ENCODE measurements at places on chromosomes 2 and 18. TPM values are rescaled to one million over a fixed set of nuclear protein-coding genes. Genes with fewer than 3 reads are reported as not detected.

The RAB31 gene
- polyA plus RNA-seq: 34.8 TPM

DNA sequence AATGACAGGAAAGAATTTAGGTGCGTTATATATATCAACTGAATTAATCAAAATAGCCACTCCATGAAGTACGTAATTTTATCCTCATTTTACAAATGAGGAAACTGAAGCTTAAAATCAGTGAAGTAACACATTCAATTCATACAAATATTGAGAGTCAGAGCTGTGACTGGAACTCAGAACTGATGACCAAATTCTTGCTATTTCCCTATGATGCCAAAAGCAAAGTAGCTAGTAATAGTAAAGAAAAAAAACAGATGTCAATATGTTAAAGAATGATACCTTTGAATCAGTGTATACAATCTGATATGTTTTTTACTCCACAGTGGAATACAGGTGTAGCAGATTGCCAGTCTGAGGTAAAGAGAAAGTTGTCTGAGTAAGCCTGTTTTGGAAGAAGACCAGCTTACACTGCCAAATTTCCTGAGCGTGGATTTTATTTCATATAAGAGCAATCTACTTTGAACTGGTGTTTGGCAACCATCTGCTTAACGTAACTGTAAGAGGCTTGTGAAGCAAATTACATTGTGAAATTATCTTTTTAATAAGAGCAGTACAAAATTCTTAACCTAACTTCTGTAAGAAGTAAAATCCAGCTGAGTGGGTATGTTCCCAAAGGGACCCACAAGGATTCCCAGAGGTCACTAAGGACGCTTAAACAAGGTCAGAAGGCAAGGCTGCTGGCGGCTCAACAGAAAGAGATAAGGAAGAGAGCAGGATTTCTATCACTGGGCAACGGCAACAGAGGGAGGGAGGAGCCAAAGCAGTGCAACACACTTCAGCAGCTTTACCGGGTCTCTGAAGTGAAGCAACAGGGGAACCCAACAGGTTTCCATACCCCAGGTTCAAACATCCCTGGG lies 85.6 kb downstream of the IKZF2 start:
- H3K4me3 ChIP-seq: no peak overlapping the region
- peak; percentile 23 for DNase-seq
- no peaks in the 10 kb centered on the region for H3K27me3 ChIP-seq

- DNase-seq: peak; percentile 79
- no peaks in the 10 kb centered on the region for H3K36me3 ChIP-seq
- no peaks in the 10 kb centered on the region for H3K27me3 ChIP-seq
- H3K27ac ChIP-seq: peak overlapping the region; percentile 95
These were observed 1.0 kb upstream of the BMPR2 start for GRCh38 chr2:202375033-202375608.

- DNase-seq: no peak
- H3K4me1 ChIP-seq: no peaks in the 10 kb centered on the region
- H3K4me3 ChIP-seq: no peak overlapping the region
- no peaks in the 10 kb centered on the region for H3K36me3 ChIP-seq
- H3K27me3 ChIP-seq: no peaks in the 10 kb centered on the region
These were observed 43.9 kb downstream of the WDR75 start for GRCh38 chr2:189485146-189485545.

DNA sequence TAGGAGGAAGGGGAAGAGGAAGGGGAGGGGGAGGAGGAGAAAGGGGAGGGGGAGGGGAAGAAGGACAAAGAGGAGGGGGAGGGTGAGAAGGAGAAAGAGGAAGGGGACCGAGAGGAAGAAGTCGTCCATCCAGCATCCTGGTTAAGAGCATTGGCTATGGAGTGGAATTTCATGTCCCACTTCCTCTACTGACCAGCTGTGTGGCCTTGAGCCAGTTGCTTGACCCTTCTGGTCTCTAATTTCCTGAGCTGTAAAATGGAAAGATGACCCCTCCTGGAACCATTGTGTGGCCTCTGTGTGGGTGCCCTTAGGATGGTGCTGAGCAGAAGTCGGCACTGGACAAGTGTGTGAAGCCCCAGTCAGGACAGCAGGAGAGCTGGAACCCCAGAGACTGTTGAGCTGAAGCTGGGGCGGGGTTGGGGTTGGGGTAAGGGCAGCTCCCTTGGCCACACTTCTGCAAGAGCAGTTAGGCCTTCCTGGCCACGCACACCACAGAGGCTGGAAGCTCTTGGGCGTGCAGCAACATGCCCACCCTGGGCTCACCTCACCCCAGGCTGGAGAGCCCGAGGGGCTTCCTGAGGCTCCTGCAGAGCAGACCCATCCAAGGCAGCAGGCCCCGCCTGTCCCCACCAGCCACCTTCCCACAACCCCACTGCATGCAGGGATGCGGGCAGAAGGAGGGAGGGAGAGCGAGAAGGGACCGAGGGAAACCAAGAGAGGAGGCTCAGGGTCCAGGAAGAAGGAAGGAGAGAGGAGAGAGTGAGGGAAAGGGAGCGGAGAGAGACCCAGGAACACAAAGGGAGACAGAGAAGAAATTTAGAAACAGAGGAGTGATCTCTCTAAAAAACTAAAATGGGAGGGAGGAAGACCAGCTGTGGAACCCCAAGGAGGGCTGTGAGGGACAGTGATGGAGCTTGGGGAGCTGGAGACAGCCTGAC lies 16.2 kb downstream of the ADRA2B start:
- no peaks in the 10 kb centered on the region for H3K4me1 ChIP-seq
- H3K4me3 ChIP-seq: no peak overlapping the region
- no peaks in the 10 kb centered on the region for H3K36me3 ChIP-seq
- no peak for DNase-seq
- no peak overlapping the region for H3K27ac ChIP-seq

The ACOXL gene
- polyA plus RNA-seq: 7.6 TPM

GRCh38 chr2:86661333-86661732 lies 37.7 kb upstream of the RNF103 start:
- H3K4me3 ChIP-seq: no peak overlapping the region
- H3K27me3 ChIP-seq: no peaks in the 10 kb centered on the region
- no peak overlapping the region for H3K27ac ChIP-seq

The PAIP2B gene
- 10.2 TPM for polyA plus RNA-seq

DNA sequence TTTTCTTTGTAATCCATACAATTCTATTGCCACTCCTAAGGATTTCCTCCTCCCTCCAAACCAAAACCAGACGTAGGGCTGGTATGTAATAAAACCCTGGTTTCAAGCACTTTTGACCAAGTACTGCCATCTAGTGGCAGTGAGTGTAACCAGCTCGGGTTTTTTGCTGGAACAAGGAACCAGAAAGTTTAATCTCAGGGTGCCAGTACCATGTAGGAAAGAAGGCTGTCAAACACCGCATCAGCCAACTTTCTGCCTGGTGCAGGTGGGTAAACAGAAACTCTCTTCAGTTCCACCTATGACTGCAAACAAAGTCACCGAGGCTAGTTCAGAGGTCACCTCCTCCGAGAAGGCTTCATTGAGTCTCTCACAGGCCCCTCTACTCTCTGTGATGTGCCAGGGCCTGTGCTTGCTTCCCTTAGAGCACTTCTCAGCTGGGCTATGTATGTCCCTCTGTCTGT lies 10.2 kb upstream of the THNSL2 start:
- no peaks in the 10 kb centered on the region for H3K27me3 ChIP-seq
- H3K36me3 ChIP-seq: no peaks in the 10 kb centered on the region
- H3K4me3 ChIP-seq: no peak overlapping the region

- H3K4me3 ChIP-seq: no peak overlapping the region
- DNase-seq: no peak
- H3K27ac ChIP-seq: no peak overlapping the region
- peaks cover 15% of the 10 kb centered on the region for H3K27me3 ChIP-seq
These were observed 4.9 kb upstream of the FIGLA start for GRCh38 chr2:70795164-70795995.

- no peaks in the 10 kb centered on the region for H3K4me1 ChIP-seq
- no peaks in the 10 kb centered on the region for H3K27me3 ChIP-seq
- no peaks in the 10 kb centered on the region for H3K36me3 ChIP-seq
- H3K4me3 ChIP-seq: no peak overlapping the region
These were observed 502.1 kb downstream of the PARD3B start for GRCh38 chr2:205047273-205047839.

DNA sequence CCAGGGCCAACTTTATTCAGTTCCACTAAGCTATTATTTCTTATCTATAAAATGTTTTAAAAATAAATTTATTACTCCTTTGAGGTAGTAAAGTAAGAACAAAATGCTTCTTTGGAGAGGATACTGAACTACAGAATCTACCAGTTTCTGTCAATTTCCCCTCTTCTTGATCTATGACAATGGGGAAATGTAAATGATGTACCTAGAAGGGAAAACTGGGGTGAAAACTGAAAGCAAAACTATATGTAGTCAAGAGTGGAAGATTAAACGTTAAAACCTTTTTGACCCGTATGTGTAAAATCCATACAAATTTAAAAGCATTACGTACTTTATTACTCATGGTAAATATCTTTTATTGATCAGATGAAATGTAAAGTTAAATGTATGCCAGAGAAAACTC lies 1287.8 kb upstream of the TMEFF2 start:
- no peak overlapping the region for H3K27ac ChIP-seq
- no peak for DNase-seq
- H3K4me3 ChIP-seq: no peak overlapping the region
- H3K36me3 ChIP-seq: no peaks in the 10 kb centered on the region
- no peaks in the 10 kb centered on the region for H3K27me3 ChIP-seq

The ZNF521 gene
- 57.8 TPM for polyA plus RNA-seq

The TUBB8B gene
- polyA plus RNA-seq: 0.84 TPM

- no peak overlapping the region for H3K4me3 ChIP-seq
- H3K27ac ChIP-seq: no peak overlapping the region
- H3K27me3 ChIP-seq: no peaks in the 10 kb centered on the region
- H3K4me1 ChIP-seq: no peaks in the 10 kb centered on the region
These were observed 7.7 kb downstream of the TSHZ1 start for GRCh38 chr18:75218065-75218923.

The PHOSPHO2 gene
- 17.9 TPM for polyA plus RNA-seq

DNA sequence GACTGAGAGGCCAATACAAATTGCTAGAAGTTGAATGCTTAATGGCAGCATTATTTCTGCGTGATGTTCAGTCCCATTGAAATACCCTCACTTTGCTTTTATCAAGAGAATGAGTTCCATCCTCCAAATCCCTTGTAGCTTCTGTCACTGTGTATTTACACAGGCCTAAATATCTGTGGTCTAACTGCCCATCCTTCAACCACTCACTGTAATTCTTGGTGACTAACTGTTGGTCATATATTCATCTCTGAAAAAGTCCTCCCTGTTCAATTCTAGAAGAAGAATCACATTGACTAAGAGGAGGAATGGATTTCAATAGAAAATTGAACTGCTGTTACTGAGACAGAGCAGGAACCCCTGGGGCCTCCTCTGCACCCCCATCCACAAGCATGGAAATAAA lies 74.2 kb upstream of the L3MBTL4 start:
- H3K27ac ChIP-seq: no peak overlapping the region
- no peaks in the 10 kb centered on the region for H3K4me1 ChIP-seq
- DNase-seq: no peak
- H3K36me3 ChIP-seq: no peaks in the 10 kb centered on the region
- no peaks in the 10 kb centered on the region for H3K27me3 ChIP-seq
- H3K4me3 ChIP-seq: no peak overlapping the region

The DSG1 gene
- polyA plus RNA-seq: not detected

The SLC19A3 gene
- polyA plus RNA-seq: 26.2 TPM

The MC4R gene
- polyA plus RNA-seq: 0.75 TPM

GRCh38 chr2:172985139-172985892 lies 90.3 kb upstream of the MAP3K20 start:
- H3K4me1 ChIP-seq: peaks cover 11% of the 10 kb centered on the region
- peak overlapping the region; percentile 50 for H3K27ac ChIP-seq
- DNase-seq: peak; percentile 71
- H3K4me3 ChIP-seq: no peak overlapping the region
- no peaks in the 10 kb centered on the region for H3K36me3 ChIP-seq

The M1AP gene
- polyA plus RNA-seq: 1.0 TPM

DNA sequence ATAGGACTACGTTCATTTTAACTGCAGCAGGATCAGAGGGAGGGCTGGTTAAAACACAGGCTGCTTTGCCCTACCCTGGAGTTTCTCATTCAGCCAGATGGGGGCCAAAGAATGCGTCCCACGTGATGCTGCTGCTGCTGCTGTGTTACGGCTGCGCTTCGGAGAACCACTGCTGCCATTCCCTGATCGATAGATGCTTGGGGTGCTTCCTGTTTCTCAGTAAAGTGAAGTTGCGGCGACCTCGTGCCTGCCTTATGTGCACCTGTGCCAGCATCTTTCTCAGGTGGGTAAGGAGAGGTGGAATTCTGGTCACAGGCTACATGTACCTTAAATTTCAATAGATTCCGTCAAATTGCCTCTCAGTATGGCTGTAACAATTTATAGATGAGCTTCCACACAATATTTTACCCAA lies 24.7 kb upstream of the TOGARAM2 start:
- no peaks in the 10 kb centered on the region for H3K27me3 ChIP-seq
- no peak overlapping the region for H3K4me3 ChIP-seq
- H3K4me1 ChIP-seq: peaks cover 34% of the 10 kb centered on the region
- no peak overlapping the region for H3K27ac ChIP-seq
- DNase-seq: no peak

- H3K27ac ChIP-seq: no peak overlapping the region
- H3K36me3 ChIP-seq: no peaks in the 10 kb centered on the region
- no peak for DNase-seq
- H3K4me3 ChIP-seq: no peak overlapping the region
- H3K4me1 ChIP-seq: no peaks in the 10 kb centered on the region
- no peaks in the 10 kb centered on the region for H3K27me3 ChIP-seq
These were observed 58.8 kb upstream of the CAPN13 start for GRCh38 chr2:30865892-30866681.

DNA sequence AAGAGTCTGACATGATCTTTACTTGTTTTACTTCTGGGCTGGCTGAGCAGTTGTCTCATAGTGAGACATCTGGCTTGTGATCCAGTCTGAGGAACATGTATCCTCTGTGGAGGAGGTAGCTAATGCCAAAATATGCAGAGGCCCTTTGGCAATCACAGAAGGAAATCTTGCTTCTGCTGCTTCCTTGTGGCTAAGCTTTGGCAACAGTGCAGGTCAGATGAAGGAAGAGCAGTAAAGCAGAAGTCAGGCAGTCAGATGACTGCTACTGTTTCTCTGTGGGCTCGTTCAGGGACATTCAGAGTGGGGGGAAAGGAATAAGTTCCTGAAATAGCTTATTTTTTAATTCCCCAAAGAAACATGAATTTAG lies 22.3 kb downstream of the DOK1 start:
- peak; percentile 51 for DNase-seq
- H3K27ac ChIP-seq: peak overlapping the region; percentile 89
- H3K4me1 ChIP-seq: peaks cover 50% of the 10 kb centered on the region

- H3K36me3 ChIP-seq: no peaks in the 10 kb centered on the region
- H3K4me1 ChIP-seq: no peaks in the 10 kb centered on the region
- H3K4me3 ChIP-seq: no peak overlapping the region
- H3K27me3 ChIP-seq: no peaks in the 10 kb centered on the region
- no peak for DNase-seq
These were observed 577.8 kb upstream of the NXPH2 start for GRCh38 chr2:139357972-139358371.

GRCh38 chr2:180743401-180743800 lies 237.0 kb upstream of the UBE2E3 start:
- H3K4me1 ChIP-seq: no peaks in the 10 kb centered on the region
- no peaks in the 10 kb centered on the region for H3K27me3 ChIP-seq
- no peak overlapping the region for H3K4me3 ChIP-seq
- no peaks in the 10 kb centered on the region for H3K36me3 ChIP-seq
- DNase-seq: no peak
